ENCODE measurements at places on chromosomes 2 and 18. TPM values are rescaled to one million over a fixed set of nuclear protein-coding genes. Genes with fewer than 3 reads are reported as not detected.
A peak's percentile ranks its signal among the peaks of the same experiment; 100 is the strongest.

- H3K27ac ChIP-seq, result peak overlapping the region; percentile 70
- DNase-seq, result no peak
- H3K4me3 ChIP-seq, result no peak overlapping the region
- H3K4me1 ChIP-seq, result no peaks in the 10 kb centered on the region
- no peaks in the 10 kb centered on the region for H3K27me3 ChIP-seq
- no peaks in the 10 kb centered on the region for H3K36me3 ChIP-seq
Observed at GRCh38 chr2:15668611-15669305, 77.1 kb downstream of the DDX1 start.

GRCh38 chr2:102119255-102119654 lies 23.3 kb upstream of the IL1R1 start:
- H3K36me3 ChIP-seq, result no peaks in the 10 kb centered on the region
- no peak for DNase-seq
- H3K4me1 ChIP-seq, result peaks cover 2% of the 10 kb centered on the region
- H3K27ac ChIP-seq, result no peak overlapping the region
- no peaks in the 10 kb centered on the region for H3K27me3 ChIP-seq

DNA sequence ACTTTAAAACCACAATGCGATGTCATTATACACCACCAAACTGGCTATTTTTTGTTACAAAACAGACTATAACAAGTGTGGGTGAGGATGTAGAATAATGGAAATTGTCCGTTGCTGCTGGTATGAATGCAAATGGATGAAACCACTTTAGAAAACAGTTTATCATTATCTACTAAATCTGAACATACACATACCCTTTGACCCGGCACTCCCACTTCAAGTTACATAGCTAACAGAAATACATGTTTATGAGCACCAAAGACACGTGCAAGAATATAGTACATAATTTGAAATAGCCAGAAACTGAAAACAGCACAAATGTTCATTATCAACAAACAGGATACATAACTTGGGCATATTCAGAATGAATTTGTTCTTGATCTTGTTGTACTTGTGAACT lies 206.4 kb upstream of the CHAC2 start:
- no peaks in the 10 kb centered on the region for H3K27me3 ChIP-seq
- no peaks in the 10 kb centered on the region for H3K4me1 ChIP-seq
- no peak overlapping the region for H3K27ac ChIP-seq

DNA sequence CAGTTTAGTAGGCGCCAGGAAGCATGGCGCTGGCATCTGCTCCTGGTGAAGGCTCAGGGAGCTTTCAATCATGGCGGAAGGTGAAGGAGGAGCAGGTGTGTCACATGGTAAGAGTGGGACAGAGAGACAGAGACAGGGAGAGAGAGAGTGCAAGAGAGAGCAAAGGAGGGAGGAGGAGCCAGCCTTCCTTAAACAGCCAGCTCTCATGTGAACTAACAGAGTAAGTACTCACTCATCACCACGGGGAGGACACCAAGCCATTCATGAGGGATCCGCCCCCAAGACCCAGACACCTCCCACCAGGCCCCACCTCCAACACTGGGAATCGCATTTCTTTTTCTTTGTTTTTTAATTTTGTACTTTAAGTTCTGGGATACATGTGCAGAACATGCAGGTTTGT lies 40.8 kb upstream of the CLASP1 start:
- no peak overlapping the region for H3K27ac ChIP-seq
- H3K4me1 ChIP-seq, result no peaks in the 10 kb centered on the region
- H3K27me3 ChIP-seq, result no peaks in the 10 kb centered on the region
- no peak overlapping the region for H3K4me3 ChIP-seq
- no peak for DNase-seq

DNA sequence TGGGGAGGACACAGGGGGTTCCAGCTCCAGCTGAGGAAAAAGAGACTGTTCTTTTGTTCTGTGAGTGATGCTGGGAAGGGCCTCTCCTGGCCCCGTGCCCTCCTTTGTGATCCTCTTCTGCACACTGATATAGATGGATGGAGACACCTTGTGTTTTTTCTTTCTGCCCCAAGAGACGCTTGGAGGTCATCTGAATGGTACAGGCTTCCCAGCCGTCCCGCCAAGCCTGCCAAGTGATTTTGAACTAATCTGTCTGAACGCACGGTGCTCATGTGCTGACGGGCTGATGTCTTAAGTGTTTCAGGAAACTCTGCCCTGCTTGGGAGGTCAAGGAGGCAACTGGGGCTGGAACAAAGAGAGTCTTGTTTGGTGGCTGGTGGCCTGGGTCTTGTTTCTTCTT lies 57.5 kb downstream of the KIF5C start:
- H3K27ac ChIP-seq, result no peak overlapping the region
- peaks cover 2% of the 10 kb centered on the region for H3K4me1 ChIP-seq
- no peaks in the 10 kb centered on the region for H3K36me3 ChIP-seq
- H3K4me3 ChIP-seq, result no peak overlapping the region
- no peak for DNase-seq
- H3K27me3 ChIP-seq, result no peaks in the 10 kb centered on the region

- no peak for DNase-seq
- no peaks in the 10 kb centered on the region for H3K36me3 ChIP-seq
- H3K27ac ChIP-seq, result no peak overlapping the region
- H3K4me3 ChIP-seq, result peak overlapping the region; percentile 23
Observed at GRCh38 chr2:26562811-26563645, 78.1 kb downstream of the CIB4 start.

- H3K36me3 ChIP-seq, result no peaks in the 10 kb centered on the region
- peak overlapping the region; percentile 97 for H3K27ac ChIP-seq
- DNase-seq, result peak; percentile 42
Observed at GRCh38 chr2:157874997-157875640, 1.0 kb downstream of the ACVR1 start.

DNA sequence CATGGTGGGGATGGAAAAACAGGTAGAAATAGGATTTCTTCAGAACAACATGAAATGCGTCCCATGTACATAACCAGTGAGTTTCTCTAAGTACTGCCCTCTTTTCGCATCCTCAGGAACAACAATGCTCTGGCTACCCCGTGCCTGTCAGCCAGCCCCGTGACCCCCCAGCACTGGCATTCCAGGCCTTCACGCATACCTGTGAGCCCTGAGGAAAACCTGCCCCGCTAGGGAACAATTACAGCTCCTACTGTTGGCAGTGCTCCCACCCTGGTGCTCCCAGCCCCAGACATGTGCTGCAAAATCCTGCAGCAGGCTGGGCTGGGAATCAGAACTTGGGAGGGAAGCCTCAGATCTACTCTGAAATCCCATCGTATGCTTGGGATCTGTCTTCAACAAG lies 9.1 kb downstream of the SMAD7 start:
- H3K4me1 ChIP-seq, result peaks cover 51% of the 10 kb centered on the region
- H3K27ac ChIP-seq, result peak overlapping the region; percentile 67
- no peak overlapping the region for H3K4me3 ChIP-seq
- H3K27me3 ChIP-seq, result no peaks in the 10 kb centered on the region
- no peaks in the 10 kb centered on the region for H3K36me3 ChIP-seq
- DNase-seq, result no peak

DNA sequence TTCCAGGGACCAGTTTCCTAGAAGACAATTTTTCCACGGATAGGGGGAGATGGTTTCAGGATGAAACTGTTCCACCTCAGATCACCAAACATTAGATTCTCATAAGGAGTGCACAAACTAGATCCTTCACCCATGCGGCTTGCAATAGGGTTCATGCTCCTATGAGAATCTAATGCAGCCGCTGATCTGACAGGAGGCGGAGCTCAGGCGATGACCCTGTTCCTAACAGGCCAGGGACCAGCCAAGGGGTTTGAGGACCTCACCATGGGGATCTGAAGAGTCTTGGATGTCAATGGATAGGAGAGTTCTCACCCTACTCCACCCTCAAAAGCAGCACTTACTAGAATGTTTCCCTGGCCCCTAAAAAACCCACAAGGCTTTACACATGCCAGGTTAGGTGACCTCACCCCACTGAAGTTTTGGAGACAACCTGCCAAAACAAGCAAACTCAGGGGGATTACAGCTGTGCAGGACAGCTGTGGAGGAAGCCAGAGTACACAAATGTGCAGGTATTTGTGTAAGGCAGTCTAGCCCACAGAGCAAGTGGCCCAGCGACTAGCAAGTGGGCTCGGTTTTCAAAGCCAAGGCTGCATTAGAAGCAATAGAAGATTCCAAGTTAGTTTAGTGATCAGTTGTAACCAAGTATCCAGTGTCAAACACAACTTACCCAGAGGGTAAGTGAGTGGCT lies 3.9 kb downstream of the EVA1A start:
- H3K4me1 ChIP-seq, result peaks cover 6% of the 10 kb centered on the region
- no peak overlapping the region for H3K27ac ChIP-seq
- no peaks in the 10 kb centered on the region for H3K27me3 ChIP-seq
- DNase-seq, result no peak
- H3K4me3 ChIP-seq, result no peak overlapping the region

DNA sequence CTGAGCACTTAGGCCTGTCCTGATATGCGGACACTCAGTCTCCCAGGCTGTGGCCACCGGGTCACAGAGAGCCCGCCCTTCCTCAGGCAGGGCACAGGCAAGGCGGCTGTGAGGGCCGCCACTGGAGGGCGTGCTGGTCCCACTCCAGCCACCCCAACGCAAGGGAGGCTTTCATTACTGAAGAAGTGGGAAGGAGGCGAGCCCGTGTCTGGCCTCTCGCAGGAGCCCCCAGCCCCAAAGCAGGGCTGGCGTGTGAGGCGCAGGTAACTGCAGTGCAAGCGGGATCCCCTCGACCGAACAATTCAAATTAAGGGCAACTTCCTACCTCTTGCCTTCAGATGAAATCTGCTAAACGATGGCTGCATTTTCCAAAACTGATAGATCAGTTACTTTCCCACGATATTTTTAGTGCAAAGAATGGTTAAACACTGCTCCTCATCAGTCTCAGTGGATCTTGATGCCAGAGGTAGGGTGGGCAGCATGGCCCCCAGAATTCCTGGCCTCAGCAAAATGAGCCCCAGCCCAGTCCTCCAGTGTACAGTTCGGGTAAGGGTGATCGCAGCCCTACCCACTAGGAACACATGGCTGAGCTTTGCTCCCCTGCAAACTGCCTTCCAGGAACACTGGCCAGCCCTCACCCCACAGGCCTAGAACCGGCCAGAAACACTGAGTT lies 97.2 kb downstream of the SEPTIN10 start:
- H3K27ac ChIP-seq, result no peak overlapping the region
- DNase-seq, result no peak
- H3K36me3 ChIP-seq, result no peaks in the 10 kb centered on the region
- H3K4me1 ChIP-seq, result peaks cover 10% of the 10 kb centered on the region
- no peak overlapping the region for H3K4me3 ChIP-seq

GRCh38 chr2:65647249-65647842 lies 214.9 kb upstream of the SPRED2 start:
- H3K27me3 ChIP-seq, result no peaks in the 10 kb centered on the region
- no peak overlapping the region for H3K4me3 ChIP-seq

GRCh38 chr2:71992036-71992435 lies 155.6 kb downstream of the CYP26B1 start:
- H3K27me3 ChIP-seq, result no peaks in the 10 kb centered on the region
- no peak overlapping the region for H3K4me3 ChIP-seq
- H3K27ac ChIP-seq, result no peak overlapping the region
- H3K4me1 ChIP-seq, result no peaks in the 10 kb centered on the region
- no peak for DNase-seq

GRCh38 chr2:191682126-191682525 lies 4.2 kb downstream of the NABP1 start:
- no peak for DNase-seq
- peaks cover 3% of the 10 kb centered on the region for H3K4me1 ChIP-seq
- no peak overlapping the region for H3K27ac ChIP-seq

GRCh38 chr18:48828691-48829442 lies 121.9 kb downstream of the SMAD7 start:
- H3K27ac ChIP-seq, result peak overlapping the region; percentile 45
- H3K36me3 ChIP-seq, result no peaks in the 10 kb centered on the region
- H3K27me3 ChIP-seq, result no peaks in the 10 kb centered on the region
- peak; percentile 19 for DNase-seq
- peaks cover 28% of the 10 kb centered on the region for H3K4me1 ChIP-seq
- H3K4me3 ChIP-seq, result no peak overlapping the region

DNA sequence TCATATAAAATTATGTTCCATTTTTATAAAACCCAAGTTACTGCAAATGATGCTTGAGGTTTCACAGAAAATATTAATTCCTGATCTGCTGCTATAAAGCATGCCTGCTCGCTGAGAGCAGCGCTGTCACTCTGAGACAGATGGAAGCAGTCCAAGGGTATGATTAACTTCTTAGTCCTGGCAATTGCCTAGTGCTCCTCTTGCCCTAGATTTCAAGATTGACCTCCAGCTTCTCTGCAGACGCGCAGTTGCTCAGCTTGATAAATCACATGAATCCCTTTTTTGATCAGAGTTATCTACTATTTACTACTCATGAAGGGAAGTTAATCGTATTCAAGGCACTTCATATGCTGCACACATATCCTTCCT lies 154.6 kb upstream of the REV1 start:
- H3K36me3 ChIP-seq, result no peaks in the 10 kb centered on the region
- no peaks in the 10 kb centered on the region for H3K27me3 ChIP-seq
- no peak for DNase-seq
- H3K4me1 ChIP-seq, result peaks cover 16% of the 10 kb centered on the region
- no peak overlapping the region for H3K27ac ChIP-seq

TRIM43 gene
- total RNA-seq, result not detected

TUBA4B gene
- 1.9 TPM for total RNA-seq

DAPL1 gene
- not detected for total RNA-seq

CXCR4 gene
- total RNA-seq, result 14.4 TPM

SEC11C gene
- 35.0 TPM for total RNA-seq

SCN2A gene
- total RNA-seq, result 0.63 TPM

ANTXR1 gene
- 152 TPM for total RNA-seq

UGT1A3 gene
- total RNA-seq, result not detected
